ENCODE measurements at places on chromosomes 12 and 14. TPM values are rescaled to one million over a fixed set of nuclear protein-coding genes. Genes with fewer than 3 reads are reported as not detected.

- no peak for DNase-seq
Measured at GRCh38 chr12:8127138-8127537, 3.7 kb downstream of the CLEC4A start.

CCDC197 gene
- not detected for total RNA-seq

DNA sequence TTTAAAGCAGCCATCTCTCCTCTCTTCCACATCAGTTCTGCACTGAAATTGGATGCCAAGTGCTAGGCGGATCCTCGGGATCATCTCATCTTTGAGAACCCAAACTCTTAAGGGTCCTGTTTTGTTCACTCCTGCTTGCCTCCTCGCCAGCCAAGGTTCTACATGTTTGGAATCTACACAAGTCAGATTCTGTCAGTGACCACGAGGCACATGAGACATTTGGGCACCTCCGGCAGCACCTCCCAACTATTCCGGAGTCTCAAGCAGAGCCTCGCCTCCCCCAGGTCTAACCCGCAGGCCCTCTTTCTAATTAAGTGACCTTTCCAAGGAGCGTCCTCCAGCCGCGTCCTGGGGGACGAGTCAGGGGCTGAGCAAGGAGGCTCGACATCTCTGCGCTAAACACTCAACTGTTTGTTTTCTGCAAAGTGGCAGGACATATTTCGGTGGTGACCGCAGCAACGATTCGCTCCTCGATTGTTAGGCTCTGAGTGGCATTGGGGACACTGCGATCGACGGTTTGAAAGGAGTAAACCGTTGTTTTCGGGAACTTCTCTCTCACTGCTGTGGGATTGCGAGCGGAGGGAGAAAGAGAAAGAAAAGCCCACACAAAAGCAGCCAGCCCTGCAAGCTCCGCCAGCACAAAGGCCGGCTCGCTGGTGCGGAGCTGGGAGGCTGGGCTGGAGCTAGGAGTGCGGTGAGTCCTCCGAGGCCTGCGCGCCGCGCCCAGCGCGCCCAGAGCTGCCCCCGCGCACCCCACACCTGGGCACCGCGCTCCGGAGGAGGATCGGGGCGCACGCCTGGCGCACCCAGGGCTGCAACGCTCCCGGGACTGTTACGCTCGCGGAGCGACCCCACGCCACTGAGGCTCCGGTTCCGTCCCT is 640 bp downstream of the ARMH4 start:
- no peak for DNase-seq

DNA sequence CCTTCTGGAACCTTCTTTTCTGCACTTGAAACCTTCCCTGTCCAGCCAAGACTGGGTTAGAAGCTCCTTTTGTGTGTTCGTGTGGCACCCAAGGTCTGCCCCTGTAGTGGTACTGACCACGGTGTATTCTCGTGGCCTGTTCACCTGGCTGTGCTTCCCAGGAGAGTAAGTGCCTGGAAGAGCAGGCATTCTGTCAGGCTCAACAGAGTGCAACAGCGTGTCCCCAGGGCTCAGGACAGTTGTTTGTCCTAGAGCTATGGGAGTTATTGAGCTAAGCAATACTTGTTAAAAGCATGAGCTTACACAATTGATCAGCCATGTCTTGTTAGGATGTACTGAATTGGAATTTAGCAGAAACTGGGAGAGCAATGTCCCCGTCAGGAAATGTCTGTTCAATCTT is 12.9 kb upstream of the SLC38A2 start:
- no peak for DNase-seq

KRT6C gene
- not detected for total RNA-seq

TAS2R50 gene
- total RNA-seq: 5.1 TPM

- no peak for DNase-seq
Measured at GRCh38 chr14:90692826-90693225, 123.4 kb downstream of the TTC7B start.

DNA sequence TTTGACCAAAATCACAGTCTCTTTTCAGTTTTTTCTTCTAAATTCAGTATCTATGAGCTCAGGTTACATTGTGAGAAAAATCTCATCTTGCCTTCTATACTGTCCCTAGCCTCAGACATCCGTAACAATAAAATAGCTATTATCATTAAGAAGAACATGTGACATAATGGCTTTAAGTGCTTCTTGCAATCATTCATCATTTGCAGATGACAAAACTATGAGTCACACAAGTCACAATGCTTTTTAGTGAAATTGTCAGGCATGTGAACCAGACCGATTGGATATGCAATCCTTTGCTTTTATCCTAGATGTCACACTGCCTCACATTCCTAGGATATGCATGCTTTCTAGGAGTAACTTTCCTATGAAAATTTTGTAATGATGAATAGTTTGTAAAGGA is 313.1 kb downstream of the SLC6A15 start:
- no peak for DNase-seq

SYNDIG1L gene
- total RNA-seq: not detected

DNA sequence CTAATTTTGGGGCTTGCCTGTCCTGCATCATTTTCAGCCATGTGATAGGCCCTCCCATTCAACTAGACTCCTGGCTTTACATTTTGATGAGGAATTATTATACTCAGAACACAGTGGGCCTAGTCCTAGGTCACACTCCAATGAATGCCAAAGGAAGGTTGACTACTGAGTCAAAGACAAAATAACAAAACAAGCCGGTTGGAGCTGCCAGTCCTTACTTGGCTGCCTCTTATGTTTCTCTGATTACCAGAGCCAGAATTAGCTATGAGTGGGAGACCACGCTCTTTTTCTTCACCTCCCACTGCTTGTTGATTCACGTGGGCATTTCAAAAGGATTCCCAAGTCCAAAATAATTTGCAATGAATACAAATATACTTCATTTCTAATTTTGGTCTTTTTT is 78.1 kb upstream of the USP44 start:
- DNase-seq: no peak

AHNAK2 gene
- 31.2 TPM for total RNA-seq

DNA sequence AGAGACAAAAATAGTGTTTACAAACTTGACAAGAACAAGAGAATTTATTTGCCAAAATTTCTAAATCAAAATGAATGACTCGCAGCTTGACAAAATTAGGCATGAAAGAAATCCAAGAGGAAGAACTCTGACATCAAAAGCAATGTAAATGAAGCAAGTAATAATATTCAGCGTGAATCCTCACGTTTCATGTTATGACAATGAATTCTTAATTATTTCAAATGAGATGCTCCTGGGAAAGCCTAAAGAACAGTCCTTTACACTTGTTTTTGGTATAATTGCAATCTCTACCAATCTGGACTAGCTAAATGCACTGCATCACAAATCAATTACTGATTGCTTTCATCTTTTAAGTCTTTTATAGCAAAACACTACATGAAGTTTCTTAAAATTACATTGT is 29.1 kb downstream of the PIK3C2G start:
- no peak for DNase-seq

- DNase-seq: no peak
Measured at GRCh38 chr12:1821805-1822204, 1.4 kb downstream of the LRTM2 start.

BTBD6 gene
- total RNA-seq: 61.2 TPM

RALGAPA1 gene
- 81.9 TPM for total RNA-seq

KRT80 gene
- total RNA-seq: not detected

GRCh38 chr14:47674148-47674542 is 1.3 kb downstream of the MDGA2 start:
- DNase-seq: no peak

- no peak for DNase-seq
Measured at GRCh38 chr12:88313554-88313953, 171.4 kb downstream of the TMTC3 start.

DNA sequence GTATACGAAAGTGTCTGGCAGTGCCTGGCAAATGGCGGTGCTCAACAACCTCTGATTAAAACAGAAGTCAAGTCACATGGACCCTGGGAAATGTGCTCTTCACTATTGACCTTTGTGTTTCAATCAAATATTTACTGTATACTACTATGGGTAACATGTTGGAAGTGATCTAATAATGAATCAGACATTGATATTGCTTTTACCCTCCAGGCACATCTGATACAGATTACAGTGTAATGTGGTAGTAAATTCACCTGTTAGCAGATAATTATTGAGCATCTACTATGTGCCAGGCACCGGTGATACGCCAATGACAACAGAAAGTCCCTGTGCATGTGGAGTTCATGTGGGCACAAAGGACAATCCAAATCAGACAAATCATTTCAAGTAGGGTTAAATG is 63.1 kb downstream of the STON2 start:
- no peak for DNase-seq

KRT8 gene
- total RNA-seq: 19.7 TPM

DNA sequence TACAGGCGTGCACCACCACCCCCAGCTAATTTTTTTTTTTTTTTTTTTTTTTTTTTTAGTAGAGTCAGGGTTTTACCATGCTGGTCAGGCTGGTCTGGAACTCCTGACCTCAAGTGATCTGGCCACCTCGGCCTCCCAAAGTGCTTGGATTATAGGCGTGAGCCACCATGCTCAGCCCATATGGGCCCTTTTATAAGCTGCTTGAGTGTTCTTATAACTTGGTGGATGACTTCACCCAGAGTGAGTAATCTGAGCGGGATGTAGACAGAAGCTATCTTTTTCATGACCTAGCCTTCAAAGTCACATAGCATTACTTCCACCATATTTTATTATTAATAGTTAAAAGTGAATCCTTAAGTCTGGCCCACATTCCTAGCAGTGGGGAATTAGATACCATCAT is 16.4 kb downstream of the BBOF1 start:
- no peak for DNase-seq

DNA sequence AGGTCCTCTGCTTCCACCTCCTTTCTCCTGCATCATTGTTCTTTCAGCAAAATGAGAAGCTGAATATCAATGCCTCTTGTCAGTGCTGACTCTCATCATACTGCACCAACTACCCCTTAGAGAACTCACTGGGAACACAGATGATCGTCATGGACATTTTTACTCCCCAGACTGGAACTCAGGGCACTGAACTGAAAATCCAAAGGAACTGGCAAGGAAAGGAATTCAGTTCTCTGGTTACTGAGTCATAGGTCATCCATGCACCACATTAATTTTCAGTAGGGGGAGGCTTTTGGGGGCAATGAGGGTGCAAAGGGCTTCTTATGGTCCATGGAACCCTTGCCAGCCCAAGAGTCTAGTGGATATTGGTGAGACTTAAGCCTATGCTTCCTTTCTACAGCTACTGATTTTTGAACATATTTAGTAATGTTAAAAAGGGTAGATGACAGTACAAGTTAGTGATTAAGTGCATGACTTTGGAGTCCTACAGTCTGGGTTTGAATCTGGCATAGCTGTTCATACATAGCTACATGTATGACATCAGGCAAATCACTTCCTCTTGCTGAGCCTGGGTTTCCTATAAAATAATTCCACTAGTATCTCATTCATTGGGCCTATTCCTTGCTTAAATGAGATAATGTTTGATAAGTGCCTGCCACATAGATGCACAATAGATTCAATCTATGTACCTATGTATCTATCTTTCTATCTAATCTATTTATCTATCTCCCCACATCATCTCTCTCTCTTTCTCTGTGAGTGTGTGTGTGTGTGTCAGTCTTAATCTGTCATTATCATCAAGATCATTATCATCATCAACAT is 29.2 kb downstream of the BBS10 start:
- DNase-seq: no peak

DNA sequence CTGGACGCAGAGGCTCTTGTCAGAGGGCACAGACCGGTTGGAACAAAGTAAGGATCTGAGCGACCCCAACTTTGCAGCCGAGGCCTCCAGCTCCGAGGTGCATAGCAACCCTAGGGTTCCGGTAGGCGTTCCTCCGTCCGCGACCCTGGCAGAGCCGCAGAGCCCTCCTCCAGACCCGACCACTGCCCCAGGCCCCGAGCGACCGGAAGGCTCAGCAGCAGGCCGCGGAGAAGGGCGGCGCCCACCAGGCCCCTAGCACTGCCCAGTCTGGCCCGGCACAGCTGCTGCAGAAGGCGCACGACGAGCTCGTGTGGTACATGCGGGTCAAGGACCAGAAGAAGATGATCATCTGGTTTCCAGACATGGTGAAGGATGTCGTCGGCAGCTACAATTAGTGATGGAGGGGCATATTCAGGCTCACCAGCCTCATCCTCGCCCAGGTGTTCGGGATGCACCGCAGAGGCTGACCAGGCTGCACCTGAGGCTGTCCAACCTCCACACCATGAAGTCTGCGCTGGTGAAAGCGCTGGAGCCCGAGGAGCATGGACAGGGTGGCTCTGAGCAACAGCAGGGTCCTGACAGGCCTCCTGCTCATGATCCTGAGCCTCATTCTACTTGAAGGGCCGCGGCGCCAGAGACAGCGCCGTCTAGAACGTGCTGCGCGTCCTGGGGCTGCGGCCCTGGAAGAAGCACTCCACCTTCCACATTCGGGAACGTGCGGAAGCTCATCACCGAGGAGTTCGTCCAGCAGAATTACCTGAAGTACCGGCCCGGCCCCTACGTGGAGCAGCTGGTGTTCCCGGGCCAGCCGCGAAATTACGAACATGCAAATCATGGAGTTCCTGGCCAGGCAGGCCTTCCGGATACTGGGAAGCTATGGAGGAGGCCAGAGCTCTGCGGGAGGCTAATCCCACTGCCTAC is 24.5 kb downstream of the CAPS2 start:
- DNase-seq: no peak
